Activated CD4-positive, alpha-beta T cell treated with anti-CD3 and anti-CD28 coated beads for 36 hours (primary cell): ENCODE measurements at places on chromosomes 3 and 15.
A peak's percentile ranks its signal among the peaks of the same experiment; 100 is the strongest.

GRCh38 chr15:58639002-58639756, 110.3 kb downstream of the ADAM10 start:
- DNase-seq, result no peak

DNA sequence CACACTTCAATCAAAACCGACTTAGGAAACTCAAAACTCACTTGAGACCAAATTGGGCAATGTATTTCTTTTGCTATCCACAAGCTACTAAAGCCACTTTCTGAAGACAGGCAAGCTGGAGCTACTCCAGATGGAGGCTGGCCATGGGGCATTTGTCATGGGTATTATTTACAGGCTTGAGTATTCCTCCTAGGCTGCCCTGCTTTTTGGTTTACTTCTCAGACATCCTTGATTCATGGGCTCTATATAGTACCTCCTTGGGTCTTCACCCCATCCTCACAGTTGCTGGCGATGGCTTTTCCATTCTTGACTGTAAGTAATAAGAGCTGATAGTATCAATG, 18.6 kb upstream of the SYNM start:
- no peak for DNase-seq

DNA sequence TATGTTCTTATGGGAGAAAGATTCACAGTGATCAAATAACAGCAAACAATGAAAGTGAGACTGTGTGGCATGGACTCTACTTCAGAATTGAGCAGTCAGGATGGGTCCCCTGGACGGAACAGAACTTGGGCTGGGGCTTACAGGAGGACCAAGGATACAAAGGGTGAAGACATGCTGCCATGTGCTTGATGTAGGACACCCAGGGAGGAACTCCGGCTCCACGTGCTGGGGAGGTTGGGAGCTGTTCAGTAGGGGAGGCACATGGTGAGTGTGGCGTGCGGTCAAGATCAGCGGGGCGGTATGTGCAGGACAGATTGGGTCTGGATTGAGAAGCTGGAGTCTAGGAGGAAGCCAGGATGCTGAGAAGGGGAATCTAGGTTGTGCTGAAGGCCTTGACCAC, 32.6 kb downstream of the PPCDC start:
- DNase-seq, result no peak

DNA sequence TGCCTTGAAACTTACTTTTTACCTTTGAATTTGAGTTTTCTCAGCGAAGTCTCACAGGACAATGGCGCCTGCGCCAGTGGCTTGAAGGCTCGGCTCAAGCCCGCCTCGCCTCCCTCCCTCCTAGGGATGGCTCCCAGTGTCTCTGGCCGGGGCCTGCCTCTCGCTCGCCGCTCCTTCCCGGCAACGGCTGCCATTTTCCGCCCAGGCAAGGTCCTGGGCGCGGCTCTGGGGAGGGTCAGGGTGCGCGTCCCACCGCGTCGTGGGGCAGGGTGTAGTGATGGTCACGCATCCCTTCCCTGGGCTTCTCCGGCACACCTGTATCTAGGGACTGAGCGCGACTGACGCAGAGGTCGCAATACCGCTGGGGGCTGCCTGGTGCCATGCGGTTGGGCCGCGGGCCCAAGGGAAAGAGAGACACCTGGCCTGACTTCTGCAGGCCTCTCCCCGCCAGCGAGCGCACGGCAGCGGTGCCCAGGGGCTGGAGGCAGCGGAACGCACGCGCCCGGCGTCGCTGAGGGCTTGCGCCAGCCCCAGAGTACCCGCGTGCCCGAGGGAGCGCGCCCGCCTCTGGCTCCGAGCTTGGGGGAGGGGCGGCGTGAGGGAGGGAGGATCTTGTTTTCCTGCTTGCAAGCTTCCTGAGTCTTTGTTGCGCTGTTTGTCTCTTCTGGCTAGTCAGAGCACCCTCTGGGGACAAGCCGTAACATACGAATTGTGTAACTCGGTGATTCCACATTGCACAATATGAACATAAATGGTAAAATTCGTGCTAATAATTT, 20.7 kb upstream of the FEM1B start:
- DNase-seq, result peak; percentile 87

- no peak for DNase-seq
These were observed 10.4 kb upstream of the SEC13 start for GRCh38 chr3:10331320-10331719.

- no peak for DNase-seq
These were observed 42.9 kb downstream of the DCUN1D1 start for GRCh38 chr3:182937293-182938051.

GRCh38 chr3:160941885-160942494, 163.2 kb downstream of the B3GALNT1 start:
- DNase-seq, result peak; percentile 82

DNA sequence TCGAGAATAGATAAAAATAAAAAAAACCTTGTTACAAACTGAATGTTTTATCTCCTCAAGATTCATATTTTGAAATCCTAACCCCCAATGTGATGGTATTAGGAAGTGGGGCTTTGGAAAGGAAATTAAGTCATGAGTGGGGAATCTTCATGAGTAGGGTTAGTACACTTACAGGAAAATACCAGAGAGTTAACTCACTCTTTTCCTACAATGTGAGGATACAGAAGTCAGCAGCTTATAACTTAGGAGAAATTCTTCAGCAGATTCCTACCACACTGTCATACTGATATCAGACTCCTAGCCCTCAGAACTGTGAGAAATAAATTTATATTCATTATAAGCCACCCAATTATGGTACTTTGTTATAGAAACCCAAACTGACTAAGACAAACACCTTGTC, 453.1 kb downstream of the GBE1 start:
- DNase-seq, result no peak

DNA sequence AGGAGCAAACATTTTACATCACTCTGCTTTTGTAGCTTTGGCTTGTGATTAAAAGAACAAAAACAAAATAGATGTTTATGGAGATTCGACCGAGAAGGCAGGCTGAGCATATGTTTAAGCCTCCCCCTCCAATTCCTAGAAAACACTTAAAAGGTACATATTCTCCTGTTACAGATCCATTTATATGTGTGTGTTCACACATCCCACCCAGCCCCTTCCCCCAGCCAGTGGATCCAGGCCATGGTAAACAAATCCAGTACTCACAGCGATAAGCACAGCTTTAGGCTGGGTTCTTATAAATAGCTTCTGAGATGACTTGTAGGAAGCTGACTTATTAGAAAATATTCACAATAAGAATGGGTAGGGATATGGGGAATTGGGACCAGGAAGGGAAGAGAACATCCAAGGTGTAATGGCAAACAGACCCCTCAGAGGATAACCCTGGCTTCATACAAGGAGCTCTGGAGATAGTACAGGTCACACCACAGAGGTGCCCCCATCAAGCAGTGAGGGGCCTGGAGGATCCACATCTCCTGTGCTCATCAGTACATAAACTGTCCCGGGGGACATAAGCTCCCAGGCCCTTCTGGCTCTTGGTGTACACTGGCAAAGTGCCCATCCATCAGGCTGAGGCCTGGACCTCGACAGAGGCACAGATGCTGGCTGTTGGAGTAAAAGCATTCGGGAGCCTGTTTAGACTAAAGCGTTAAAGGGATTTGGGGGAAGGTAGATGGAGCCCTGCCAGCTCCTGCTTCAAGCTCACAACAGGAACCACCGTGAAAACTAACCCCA, 70.0 kb upstream of the UBE2E1 start:
- no peak for DNase-seq

DNA sequence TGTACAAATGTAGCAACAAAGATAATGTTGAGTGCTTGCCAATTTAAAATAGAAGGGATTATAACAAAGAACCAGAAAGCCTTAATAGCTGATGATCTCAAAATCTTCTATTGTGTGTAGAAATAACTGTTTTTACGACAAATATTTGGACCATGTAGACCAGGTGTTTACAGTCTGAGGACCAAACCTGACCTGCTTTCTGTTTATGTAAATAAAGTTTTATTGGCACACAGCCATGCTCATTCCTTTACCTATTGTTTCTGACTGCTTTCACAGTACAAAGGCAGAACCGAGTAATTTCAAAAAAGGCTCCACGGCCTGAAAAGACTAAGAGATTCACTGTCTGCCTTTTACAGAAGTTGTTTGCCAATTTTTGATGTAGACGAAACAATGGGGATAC, 91.8 kb downstream of the GOLIM4 start:
- DNase-seq, result no peak

DNA sequence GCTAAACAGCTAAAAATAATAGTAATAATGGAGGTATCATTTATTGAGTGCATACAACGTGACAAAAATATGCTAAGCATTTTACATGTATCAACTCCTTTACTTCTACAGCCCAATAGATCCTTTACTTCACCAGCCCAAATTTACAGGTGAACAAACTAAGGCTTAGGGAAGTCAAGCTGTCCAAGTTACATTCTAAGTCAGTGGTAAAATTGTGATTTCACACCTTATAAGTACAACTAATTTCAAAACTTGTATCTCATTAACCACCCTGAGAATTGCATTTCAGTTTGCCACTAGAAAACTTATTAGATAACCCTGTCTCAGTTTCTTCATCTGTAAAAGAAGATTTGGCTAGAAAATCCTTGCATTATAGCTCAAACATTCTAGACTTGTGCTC, 10.7 kb downstream of the SLC33A1 start:
- DNase-seq, result no peak

DNA sequence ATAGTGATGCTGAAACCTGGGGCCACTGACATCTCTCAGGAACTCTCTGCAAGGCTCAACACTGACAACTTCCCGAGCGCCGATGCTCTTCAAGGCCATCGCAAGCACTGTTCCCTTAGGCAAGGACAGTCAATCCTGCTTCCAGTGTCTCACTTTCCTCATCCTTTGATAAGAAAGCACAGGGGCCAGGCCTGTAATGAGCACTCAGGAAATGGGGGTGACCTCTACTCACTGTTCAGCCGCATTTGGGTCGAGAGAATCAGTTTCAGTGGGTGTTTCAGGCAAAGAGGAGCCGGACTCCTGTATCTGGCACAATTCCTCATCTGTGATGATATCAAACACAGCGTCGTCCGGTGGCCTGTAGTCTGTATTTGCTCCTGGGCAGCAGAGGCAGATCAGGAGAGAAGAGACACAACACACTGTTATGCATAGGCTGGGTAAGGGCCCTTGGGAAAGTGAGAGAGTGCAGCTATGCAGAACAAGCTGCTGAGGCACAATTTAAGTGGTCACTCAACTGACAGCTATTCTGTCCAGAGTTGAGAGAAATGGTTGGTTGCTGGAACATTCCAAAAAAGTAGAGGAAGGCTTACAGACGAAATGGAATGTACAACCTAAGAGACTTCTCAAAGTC, 11.9 kb downstream of the CXCR6 start:
- DNase-seq, result no peak

- DNase-seq, result peak; percentile 53
These were observed 25.1 kb upstream of the CSTA start for GRCh38 chr3:122299872-122300460.

- no peak for DNase-seq
These were observed 26.5 kb downstream of the DAPK2 start for GRCh38 chr15:64019764-64020163.

DNA sequence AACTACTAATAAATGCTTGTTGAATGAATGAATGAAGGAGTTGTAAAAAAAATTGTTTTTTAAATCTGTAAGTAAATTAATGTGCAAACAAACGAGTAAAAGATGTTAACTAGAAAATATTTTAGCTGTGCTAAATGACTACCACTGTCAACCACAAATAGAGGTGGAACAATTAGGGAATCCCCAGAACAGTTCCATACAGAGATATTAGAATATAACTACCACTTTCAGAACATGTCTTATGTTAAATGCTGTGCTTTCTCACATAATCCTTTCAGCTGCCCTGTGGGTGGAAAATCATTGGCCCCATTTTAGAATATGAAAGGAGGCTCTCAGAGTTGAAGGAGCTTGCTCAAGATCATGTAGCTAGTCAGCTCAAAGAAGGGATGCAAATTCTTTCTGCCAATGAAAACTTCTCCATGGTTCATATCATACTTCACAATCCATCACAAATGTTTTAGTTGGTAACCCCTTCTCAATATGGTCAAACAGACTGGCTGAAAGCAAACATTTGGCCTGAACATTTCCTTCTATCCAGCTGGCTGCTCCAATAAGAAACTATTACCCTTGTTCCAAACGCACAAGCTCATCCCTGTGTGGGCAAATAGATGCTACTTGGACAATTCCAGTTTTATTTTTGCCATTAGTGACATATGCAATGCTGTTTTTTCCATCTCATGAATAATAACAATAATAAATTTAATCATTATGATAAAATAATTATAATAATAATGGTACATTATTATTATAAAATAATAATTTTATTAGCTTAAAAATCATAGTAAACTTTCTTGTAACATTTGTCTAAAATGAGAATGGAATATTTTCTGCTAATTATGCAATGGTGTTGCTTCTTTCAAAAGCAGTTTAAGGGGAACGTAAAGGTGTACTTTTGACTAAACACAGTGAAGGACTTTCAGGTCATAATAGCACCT, 290.4 kb upstream of the STT3B start:
- no peak for DNase-seq

GRCh38 chr3:36538136-36538749, 157.9 kb downstream of the STAC start:
- DNase-seq, result no peak

DNA sequence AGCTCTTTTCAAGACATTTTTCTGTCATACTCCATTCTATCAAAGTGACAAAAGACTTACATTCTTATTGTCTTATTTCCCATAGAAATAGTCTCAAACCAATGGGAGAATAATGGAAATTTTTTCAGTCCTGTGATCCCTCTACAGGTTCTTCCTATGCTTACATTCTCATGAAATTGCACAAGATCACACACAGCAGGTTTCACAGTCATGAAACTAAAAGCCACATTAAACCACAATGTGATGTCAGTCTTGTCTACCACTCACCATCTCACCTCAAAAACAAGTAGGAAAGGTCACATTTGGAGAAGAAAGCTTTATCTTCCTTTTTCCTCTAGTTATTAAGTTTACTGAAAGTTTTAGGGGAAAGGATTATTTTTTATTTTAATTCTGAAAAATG, 161.0 kb upstream of the RORA start:
- no peak for DNase-seq

- no peak for DNase-seq
These were observed 63.5 kb upstream of the GOLGA8A start for GRCh38 chr15:34501131-34501530.

DNA sequence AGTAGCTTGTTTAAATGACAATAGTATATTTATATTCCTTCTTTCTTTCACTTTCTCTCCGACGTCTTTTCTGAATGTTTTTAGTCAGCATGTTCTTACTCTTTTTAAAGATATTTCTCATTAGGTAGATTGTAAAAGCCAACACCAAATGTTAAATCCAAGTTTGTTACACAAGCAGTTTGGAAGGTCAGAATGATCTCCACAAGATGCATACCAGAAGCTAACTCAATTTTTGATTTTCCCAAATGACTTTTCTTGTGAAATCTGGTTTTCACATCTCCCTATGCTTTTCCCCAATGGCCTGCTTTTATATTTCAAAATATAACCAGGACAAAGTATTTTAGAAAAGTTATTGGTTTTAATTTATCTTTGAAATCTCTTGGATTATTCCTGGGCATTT, 49.7 kb upstream of the TPRG1 start:
- DNase-seq, result no peak

- no peak for DNase-seq
These were observed 19.8 kb downstream of the HMG20A start for GRCh38 chr15:77440378-77440999.

DNA sequence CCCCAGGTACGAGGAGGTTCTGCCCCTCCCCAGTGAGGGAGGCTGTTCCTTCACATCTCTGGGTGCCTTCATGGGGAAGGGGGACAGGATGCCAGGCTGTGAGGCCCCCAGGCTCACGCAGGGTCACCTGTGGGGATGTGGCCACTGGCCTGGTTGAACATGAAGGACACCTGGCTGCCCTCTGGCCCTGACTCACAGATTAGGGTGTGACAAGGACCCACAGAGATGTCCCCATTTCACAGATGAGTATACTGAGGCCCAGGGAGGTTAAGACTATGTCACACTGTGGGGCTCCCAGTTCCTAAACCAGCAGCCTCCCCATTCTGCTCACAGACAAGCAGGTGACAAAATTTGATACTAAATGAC, 42.4 kb downstream of the PCSK6 start:
- no peak for DNase-seq
